CD4-positive, alpha-beta T cell treated with Interleukin-2 at 100 ng/mL for 4 hours (primary cell): ENCODE measurements at places on chromosomes 6 and 20.
A peak's percentile ranks its signal among the peaks of the same experiment; 100 is the strongest.

- DNase-seq, result no peak
Observed at GRCh38 chr20:14634665-14635064, 297.3 kb upstream of the FLRT3 start.

DNA sequence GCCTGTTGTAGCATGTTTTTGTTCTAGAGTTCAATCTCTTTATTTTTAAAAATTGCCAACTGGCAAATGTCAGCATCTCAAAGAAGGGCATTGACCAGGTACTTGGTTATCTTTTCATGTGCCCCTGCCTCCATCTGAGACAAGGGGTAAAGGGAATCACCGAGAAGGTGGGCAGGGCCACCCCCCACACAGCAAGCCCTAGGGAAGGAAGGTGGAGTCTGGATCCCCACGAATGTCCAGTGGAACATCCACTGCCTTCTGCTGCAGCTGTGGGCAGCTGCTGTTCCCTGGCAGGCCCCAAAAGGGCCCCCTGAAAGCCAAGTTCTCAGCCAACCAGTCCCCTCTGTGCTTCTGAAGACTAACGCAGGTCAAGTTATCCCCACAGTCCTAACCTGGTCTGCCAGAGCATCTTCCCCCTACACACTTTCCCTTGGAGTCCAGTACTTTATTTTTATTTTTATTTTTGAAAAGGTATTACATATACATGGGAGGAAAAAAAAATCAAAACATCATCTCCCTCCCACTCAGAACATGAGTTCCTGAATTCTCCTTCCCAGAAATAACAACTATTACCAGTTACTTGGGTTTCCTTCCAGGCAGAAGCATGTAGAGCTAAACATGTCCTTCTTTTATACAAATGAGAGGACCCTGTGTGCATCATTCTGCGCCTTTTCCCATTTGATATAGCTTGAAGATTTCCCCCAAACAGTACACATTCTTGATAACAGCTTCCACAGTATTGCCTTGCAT, 253.7 kb downstream of the MAFB start:
- DNase-seq, result no peak

GRCh38 chr6:42498473-42499128, 46.9 kb upstream of the TRERF1 start:
- DNase-seq, result no peak

DNA sequence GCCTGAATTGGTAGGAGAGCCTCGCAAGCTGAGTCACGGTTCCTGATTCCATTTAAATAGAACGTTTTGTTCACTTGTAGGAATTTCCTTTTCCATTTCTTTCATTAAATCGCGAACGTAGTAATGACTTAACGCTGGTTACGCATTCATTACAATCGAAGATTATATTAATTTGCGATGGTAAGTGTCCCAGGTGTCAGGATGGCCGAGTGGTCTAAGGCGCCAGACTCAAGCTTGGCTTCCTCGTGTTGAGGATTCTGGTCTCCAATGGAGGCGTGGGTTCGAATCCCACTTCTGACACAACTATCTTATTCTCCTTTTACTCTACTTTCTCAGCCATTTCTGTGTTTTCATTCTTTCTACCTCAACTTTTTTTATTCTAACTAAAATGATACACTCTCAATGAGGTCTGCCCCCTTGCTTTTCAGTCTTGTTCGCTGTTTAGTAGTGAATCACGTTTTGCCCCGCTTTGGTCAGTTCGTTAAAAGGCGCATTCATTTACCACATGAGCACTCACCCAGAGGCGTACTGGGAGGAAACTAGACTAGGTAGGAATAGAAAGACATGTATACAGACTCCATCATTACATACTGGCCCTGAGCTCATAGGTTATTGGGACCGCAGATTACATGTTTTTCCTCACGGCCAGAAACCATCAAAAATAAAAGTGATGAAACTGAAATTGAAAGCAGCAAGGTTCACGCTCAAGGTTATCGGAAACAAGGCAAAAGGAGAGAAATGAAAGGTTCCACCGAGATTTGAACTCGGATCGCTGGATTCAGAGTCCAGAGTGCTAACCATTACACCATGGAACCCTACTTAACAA, 17.3 kb upstream of the TRIM27 start:
- peak; percentile 89 for DNase-seq

DNA sequence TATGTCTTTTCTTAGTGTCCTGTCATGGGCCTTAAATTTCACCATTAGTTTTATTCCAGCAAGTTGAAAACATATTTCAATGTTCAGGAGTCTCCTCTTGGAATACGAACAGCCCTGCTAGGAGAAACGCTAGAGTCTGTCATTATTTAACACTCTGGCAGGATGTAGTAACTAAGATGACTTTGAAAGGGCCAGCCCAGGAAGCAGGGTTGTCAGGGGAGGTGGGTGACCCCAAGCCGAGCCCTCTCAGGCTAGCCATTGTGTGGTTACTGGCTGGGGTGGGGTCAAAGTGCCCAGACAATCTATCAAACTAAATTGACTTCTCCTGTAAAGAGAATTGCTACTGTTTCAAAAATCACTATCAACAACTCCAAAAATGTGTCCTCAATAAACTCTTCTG, 67.8 kb downstream of the LY86 start:
- no peak for DNase-seq

GRCh38 chr6:159168536-159169192, 536 bp upstream of the FNDC1 start:
- DNase-seq, result no peak

DNA sequence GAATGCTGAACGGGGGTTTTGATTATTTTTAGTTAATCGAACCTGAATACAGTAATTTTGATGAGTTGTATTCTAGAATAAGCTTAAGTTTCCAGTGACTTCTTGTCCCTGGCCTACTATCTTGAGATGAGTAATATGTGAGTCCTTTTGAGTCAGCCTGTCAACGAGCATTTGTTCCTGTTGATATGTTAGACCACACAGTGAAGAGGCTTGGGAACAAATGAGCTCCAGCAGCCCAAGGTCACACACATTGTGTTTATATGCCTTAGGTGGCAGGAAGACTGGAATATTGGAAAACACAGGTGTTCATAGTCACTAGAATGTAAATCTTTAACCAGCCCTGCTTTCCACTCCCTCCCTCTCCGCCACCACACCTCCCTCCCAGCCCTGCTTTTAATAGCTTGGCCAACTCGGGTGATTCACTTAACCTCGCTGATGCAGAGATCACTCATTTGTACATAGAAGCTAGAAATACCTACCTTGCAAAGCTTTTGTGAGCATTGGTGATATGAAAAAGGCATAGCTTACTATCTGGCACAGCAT, 9.1 kb downstream of the SMPDL3A start:
- no peak for DNase-seq

GRCh38 chr20:17928633-17929311, 39.8 kb downstream of the SNX5 start:
- DNase-seq, result no peak

DNA sequence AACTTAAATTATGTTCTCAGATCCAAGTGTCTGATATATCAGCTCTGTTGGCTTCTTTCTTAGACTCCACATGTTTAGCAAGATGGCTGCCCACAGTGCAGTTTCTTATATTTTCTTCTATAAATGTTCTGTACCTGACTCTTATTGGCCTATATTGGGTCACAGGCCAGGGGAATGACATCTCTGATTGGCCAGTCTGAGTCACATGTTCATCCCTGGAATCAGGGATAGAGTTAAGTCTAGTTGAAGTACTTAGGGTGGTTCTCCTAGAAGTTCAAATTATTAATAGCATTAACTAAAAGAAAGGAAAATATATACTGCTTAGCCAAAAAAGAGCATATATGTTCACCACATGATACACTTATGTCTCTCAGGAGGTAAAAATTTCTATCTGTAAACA, 105.3 kb upstream of the SLC22A16 start:
- DNase-seq, result no peak

DNA sequence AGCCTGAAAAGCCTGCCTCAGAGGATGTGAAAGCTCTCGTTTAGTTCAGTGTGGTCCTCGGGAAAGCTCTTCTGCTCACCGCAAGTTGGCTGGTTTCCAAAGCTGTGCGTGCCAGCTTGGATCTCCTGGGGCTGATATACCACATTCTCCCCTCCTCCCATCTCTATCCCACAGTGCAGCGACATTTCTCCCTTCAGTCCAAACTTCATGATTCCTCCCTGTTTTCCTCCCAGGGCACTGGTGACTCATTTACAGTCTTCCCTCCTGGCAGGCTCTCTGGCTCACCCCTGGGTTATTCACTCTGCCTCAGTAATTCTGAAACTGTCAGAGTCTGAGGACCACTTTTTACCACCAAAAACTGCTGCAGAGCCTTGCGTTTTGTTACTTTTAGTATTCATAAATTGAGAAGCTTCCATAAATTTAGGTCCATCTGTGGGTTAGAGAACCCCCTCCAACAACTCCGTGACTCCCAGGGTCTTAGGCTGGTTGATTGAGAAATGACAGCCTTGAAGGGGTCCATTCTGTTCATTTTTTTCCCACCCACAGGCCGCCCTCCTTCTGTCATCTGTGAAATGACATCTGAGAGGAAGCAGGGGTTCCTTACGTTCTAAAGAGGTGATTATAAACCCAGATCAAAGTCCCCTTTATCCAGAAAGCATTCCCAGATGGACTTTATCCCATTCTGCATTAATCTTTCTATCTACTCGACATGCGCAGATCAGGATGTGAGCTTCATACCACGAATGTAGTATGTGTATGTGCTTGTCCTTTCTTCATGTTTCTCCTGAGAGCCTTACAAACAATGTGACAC, 6.1 kb downstream of the TRIM10 start:
- DNase-seq, result no peak

GRCh38 chr6:128249429-128249828, 271.0 kb downstream of the PTPRK start:
- DNase-seq, result no peak

DNA sequence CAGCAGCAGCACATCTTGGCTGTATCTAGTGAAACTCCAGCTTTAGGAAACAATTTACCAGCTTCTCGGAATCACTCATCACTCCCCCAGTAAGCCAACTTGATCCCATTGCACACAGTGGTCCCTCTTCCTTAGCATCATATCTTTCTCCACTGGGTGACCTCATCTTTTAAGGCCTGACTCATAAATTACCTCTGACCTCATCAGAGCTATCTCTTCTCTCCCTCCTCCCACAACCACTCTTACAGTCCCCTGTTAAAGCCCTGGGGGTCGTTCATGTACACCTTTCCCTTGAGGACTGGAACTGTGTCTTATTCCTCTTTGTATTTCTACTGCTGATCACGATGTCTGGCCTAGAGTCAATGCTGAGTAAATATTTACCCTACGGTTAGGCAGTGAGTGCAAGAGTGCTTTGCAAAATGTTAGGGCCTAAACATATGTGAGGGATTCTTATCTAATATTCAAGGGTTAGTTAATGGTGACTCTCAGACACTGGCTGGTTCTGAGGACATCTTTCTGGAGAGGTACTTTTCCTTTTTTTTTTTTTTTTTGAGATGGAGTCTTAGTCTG, 187.2 kb downstream of the LRFN2 start:
- DNase-seq, result no peak

GRCh38 chr6:64411226-64411625, 775.6 kb downstream of the PHF3 start:
- no peak for DNase-seq

GRCh38 chr20:992801-993535, 9.1 kb downstream of the RSPO4 start:
- DNase-seq, result no peak

DNA sequence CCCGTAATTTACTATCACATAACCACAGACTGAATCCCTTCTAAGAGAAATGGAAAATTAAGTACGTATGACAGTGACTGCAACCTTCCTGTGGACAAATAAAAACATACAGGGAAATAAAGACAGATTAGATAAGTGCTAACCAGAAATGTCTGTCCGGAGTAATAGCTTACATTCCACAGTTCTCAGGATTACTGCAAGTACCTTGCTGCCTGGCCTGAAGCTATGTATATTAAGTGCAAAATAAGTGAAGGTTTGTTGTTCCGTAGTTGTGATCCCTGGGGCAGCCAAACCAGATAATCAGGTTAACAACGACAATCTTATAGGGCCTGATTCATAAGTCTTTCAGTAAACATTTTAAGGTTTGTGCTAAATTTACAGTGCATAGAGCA, 2.8 kb downstream of the NEDD9 start:
- DNase-seq, result no peak

GRCh38 chr20:35972462-35972861, 4.1 kb downstream of the CNBD2 start:
- DNase-seq, result no peak

- no peak for DNase-seq
Observed at GRCh38 chr6:167756597-167756996, 70.1 kb upstream of the AFDN start.

GRCh38 chr6:154864066-154864430, 130.8 kb downstream of the SCAF8 start:
- DNase-seq, result no peak

GRCh38 chr20:17612287-17612991, 42.6 kb downstream of the DSTN start:
- DNase-seq, result peak; percentile 43

DNA sequence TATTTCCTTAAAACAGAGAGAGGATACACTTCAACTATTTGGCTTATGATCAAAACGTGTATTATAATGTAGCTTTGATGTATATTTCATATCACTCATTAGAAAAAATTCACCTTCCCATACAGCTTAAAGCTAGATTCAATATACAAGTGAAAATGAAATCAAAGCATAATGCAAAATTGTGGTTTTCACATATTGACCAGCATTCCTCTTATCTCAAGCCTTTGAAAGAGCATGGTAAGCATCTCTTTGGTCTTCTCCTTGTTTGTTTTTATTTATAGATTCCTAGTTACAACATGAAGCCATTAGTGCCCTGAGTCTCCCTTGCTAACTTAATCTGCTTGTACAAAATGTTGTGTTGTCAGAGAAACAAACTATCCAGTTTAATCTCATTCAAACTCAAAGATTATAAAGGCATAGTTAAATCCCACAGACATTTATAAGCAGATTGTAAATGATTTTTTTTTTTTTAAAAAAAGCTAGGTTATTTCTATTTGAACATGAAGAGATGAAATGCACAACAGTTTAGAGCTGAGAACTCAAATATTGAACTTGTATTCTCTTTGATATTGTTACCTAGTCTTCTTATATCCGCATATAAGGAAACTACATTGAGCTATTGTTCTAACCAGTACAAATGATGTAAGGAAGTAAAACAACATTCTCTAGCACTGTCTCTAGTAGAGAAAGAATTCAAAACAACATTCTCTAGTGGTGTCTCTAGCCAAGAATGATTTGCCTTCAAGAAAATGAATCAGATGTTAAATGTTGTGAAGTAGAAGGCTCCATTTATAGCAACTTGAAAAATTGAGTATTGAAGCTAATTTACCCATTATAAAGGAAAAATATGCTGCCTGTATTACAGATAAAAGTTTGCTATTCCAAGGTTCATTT, 31.2 kb upstream of the SMIM28 start:
- no peak for DNase-seq

- DNase-seq, result no peak
Observed at GRCh38 chr20:64022671-64023360, 13.2 kb upstream of the C20orf204 start.

GRCh38 chr6:5563086-5563485, 301.8 kb downstream of the FARS2 start:
- DNase-seq, result no peak

- peak; percentile 4 for DNase-seq
Observed at GRCh38 chr6:108348655-108349349, 53.9 kb downstream of the AFG1L start.

GRCh38 chr20:31605902-31606803, 1.1 kb downstream of the ID1 start:
- DNase-seq, result no peak
